ENCODE measurements at places on chromosomes 4 and X.

GRCh38 chrX:154595559-154596249 is 10.8 kb downstream of the CTAG1A start:
- no peaks in the 10 kb centered on the region for H3K36me3 ChIP-seq
- no peak for DNase-seq
- no peaks in the 10 kb centered on the region for H3K27me3 ChIP-seq
- H3K27ac ChIP-seq: no peak overlapping the region
- no peaks in the 10 kb centered on the region for H3K4me1 ChIP-seq

GRCh38 chr4:18957716-18958115 is 936.2 kb upstream of the LCORL start:
- H3K4me1 ChIP-seq: no peaks in the 10 kb centered on the region
- no peak for DNase-seq
- no peak overlapping the region for H3K4me3 ChIP-seq
- H3K36me3 ChIP-seq: no peaks in the 10 kb centered on the region

DNA sequence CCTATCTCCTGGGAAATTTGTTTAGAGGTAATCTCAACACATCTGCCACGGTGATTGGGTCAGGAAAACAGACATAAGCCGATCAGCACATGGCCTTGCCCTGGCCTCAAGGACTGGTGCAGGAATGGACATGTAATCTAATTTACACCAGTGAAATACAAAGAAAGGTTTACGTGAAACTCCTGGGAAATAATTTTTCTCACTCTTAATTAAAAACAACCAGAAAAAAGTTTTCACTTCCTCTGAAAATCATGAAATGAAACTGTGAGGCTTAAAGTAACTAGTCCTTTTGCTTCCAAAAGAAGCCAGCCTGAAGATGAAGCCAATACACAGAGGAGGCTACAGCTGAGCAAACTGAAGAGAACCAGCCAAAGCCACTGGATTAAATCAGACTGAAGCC is 154.1 kb upstream of the FAM241A start:
- H3K4me1 ChIP-seq: peaks cover 12% of the 10 kb centered on the region
- no peaks in the 10 kb centered on the region for H3K36me3 ChIP-seq
- no peak overlapping the region for H3K4me3 ChIP-seq
- DNase-seq: peak; percentile 61
- H3K27me3 ChIP-seq: no peaks in the 10 kb centered on the region
- no peak overlapping the region for H3K27ac ChIP-seq

GRCh38 chr4:174714393-174715211 is 114.4 kb downstream of the GLRA3 start:
- H3K4me3 ChIP-seq: no peak overlapping the region
- H3K27ac ChIP-seq: no peak overlapping the region
- H3K27me3 ChIP-seq: no peaks in the 10 kb centered on the region
- no peaks in the 10 kb centered on the region for H3K4me1 ChIP-seq
- no peaks in the 10 kb centered on the region for H3K36me3 ChIP-seq

All from GM12878 (cell line).